Aorta (tissue), 5 donors: ENCODE measurements at places on chromosomes 5 and 9.

GRCh38 chr9:110125763-110126351 lies 82.1 kb downstream of the C9orf152 start:
- no peak for DNase-seq

- DNase-seq: no peak
Measured at GRCh38 chr5:77971776-77972468, 195.8 kb upstream of the TBCA start.

DNA sequence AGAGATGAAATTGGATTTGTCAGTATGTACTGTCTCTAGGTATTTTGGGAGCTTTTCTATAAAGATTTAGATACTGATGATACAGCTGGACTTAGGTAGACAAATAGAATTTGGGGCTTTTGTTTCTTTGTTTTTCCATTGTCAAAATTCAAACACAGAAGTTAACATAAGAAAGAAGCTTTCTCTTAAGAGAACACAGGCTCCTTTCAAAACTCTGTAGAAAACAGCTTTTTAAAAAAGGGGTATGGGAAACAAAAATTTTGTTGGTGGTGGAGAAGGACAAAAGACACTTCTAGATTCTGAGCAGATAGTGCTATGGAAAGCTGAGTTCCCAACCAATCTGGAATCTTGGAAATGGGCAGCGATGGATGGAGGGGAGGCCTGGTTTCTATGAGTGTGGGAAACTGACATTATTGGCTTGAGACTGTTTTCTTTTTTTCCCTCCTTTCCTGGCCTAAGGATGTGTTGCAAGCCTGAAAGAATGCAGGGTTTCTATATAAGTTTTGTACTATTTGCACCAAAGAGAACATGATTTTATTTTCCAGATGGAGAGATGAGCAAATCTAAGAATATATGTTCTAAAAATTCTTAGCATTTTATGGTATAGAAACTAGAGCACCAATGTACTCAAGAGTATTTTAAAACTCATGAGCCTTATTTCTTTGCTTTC lies 240.0 kb downstream of the PRR16 start:
- DNase-seq: no peak

- peak; percentile 48 for DNase-seq
Measured at GRCh38 chr9:134955156-134955555, 37.4 kb upstream of the FCN1 start.

GRCh38 chr5:40436535-40437237 lies 243.0 kb upstream of the PTGER4 start:
- DNase-seq: no peak

GRCh38 chr5:108953940-108954339 lies 206.2 kb downstream of the FER start:
- no peak for DNase-seq

DNA sequence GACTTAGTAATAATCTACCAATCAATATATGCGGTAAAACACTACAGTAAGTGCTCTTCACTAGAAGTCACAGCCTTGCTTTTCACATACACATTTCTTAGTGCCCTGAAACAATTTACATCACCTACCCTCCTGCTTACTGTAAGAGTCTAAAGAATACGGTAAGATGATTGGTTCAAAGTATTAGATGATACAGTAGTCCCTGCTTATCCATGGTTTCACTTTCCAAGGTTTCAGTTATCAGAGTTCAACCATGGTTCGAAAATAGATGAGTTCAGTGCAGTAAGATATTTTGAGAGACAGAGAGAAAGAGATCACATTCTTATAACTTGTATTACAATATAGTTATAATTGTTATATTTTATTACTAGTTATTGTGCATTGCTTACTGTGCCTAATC lies 83.0 kb downstream of the CPLANE1 start:
- DNase-seq: no peak

- no peak for DNase-seq
Measured at GRCh38 chr9:16461851-16462250, 408.6 kb downstream of the BNC2 start.

GRCh38 chr5:147062427-147062826 lies 172.4 kb upstream of the STK32A start:
- DNase-seq: no peak

DNA sequence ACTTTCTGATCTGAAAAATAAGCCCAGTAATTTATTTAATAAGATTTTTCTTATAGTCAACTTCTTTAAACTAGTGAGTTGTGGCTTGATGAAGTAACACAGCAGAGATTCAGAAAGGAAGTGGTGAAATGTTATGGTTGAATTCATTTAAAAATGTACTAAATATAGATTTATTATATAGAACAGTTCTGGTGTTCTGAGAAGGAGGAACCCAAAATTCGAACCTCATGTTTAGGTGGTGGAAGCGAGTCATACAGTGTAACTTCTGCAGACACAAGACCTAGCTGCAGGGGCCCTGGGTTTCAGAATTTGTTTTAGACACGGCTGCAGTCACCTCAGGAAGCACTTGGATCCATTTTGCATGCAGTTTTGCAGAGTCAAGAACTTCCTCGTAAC lies 188.2 kb downstream of the TRIO start:
- DNase-seq: no peak

- DNase-seq: no peak
Measured at GRCh38 chr9:130895481-130896232, 955 bp downstream of the QRFP start.

- no peak for DNase-seq
Measured at GRCh38 chr9:18459962-18460584, 13.9 kb upstream of the ADAMTSL1 start.

DNA sequence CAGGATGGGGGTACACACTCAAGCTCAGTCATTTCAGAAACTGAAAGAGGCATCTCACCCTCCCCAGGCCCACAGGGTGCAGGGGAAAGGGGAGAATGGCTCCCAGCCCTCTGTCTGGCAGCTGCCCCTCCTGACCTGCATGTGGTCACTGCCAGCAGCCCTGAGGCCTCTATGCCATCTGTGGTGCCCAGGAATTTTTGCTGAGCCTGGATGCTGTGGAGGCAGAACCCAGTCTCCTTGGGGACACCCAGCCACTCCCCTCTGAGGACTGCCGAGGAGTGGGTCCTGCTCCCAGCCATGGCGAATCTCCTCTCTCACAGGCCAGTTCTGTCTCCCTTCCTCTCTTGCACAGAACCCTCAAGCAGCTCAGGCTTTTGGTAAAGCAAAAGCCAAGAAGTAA lies 104.0 kb upstream of the ALDH1B1 start:
- DNase-seq: no peak

GRCh38 chr5:36158144-36158543 lies 6.2 kb downstream of the SKP2 start:
- no peak for DNase-seq

- no peak for DNase-seq
Measured at GRCh38 chr9:87675906-87676515, 49.9 kb upstream of the CTSL start.

- DNase-seq: no peak
Measured at GRCh38 chr5:138850865-138851435, 24.2 kb downstream of the LRRTM2 start.

DNA sequence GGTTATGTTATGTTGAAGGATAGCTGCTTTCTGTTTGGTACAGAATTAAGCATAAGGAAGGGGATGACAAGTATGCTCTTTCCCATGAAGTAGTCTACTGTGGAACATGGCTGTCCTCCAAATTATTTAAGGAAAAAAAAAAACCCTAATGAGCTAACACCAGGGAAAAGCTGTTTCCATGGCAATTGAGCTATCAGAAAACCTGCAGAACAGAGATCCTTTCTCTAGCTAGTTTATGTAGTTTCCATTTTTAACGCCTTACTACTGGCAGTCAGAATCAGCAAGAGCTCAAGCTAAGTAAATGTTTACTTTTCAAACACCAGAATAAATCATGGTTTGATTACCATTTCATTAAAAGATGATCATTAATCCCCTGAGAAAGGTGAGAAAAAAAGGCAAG lies 287.4 kb upstream of the TARS1 start:
- no peak for DNase-seq

- no peak for DNase-seq
Measured at GRCh38 chr5:94715768-94716167, 97.3 kb downstream of the SLF1 start.

DNA sequence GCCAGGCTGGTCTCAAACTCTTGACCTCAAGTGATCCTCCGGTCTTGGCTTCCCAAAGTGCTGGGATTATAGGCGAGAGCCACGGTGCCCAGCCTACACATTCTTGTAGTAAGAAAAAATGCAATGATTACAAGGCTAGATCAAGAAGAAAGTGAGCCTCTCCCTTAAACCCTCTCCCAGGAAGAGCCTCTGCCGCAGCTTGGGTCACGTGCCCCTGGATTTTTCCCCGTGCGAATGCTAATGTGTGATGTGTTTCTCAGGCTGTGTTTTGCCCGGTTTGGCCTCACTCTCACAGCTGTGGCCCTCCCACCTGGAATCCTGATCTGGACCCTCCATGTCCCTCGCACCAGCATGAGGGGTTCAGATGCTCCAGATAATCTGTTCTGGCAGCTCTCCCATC lies 6.9 kb downstream of the PLPP7 start:
- no peak for DNase-seq

- no peak for DNase-seq
Measured at GRCh38 chr5:68190619-68191018, 24.9 kb upstream of the PIK3R1 start.

DNA sequence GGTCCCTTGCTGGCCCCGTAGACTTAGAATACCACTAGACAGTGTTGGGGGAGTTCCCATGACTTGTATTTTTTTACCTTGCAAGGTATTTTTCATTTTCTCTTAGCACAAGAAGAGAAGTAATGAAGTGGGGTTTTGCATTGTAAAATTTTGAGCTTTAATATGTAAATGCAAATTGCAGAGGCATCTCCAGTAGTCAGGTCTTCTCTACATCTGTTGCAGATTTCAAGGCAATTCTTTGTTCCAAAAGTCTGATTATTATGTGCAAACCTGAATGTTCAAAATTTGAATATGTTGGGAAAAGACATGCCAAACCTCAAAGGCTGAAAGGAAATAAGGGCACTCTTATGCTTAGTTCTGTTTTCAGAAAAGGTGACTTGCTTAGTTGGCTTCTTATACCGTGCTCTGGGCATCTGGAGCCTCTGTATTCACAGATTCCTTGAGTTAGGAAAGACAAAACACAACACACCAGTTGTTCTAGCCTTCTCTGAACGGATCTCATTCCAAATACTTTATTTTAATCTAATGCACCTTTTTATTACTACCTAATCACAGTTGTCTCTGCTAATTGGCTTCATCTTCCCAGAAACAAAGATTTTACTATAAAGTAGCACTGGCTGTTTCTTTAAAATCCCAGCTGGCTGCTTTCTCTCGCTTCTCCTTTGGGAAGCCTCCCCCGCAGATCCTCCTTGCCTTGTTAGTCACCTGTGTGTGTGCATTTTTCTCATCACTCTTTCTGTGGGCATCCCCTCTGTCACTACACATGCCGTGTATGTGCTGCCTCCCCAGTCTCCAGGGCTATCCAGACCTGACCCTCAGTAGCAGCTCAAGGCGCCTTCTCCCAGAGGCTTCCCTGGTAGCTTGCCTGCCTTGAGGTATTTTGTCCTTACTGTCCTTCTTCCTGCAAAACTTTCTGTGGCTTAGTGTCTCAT lies 138.2 kb downstream of the TLE4 start:
- no peak for DNase-seq

GRCh38 chr5:166431456-166431855 lies 1860.0 kb upstream of the WWC1 start:
- DNase-seq: no peak
